ENCODE measurements at places on chromosomes 5 and 9. TPM values are rescaled to one million over a fixed set of nuclear protein-coding genes. Genes with fewer than 3 reads are reported as not detected.

- no peak for DNase-seq
These were observed 30.4 kb downstream of the FSTL4 start for GRCh38 chr5:133581918-133582317.

DNA sequence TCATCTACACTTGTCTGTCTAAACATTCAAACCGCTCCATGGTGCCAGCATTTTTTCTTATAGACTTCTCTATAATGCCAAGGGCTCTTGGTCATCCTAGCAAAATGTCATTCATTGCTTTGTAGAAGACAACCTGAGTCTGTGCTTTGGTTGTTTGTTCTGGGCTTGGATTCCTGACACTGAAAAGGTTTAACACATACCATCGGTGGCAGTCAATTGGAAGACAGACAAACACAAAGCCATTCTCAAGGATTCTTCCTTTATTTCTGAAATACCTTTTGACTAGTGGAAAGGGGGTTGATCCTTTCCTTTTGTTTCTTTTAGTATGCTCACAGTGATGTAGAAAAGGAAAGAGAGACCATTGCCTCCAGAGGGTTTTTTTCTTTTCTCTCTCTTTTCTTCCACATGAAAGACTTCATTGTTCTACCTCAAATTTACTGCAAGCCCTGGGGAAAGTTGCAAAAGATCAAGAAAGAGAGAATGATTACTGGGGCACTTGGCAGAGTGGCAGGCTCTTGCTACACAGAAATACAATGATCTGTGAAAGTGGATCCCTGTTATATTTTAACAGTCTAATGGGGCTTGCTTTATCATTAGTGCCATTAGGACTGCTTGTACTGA lies 66.4 kb upstream of the TMC1 start:
- DNase-seq = no peak

DNA sequence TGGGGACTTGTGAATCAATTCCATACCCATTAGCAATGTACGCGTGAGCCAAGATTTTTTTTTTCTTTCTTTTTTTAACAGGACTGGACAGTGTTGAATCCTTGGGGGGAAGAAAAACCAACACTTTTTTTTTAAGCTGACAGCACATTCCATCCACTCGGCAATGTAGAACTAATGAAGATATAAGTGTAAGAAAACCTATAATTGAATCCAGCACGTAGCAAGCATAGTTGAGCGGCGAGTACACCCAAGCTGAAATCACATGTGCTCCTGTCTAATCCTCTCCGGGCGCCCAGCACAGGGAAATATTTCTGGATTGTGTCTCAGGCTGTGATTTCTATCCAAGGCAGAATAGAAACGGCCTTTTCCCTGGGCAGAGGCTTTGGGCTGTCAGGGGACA lies 118.2 kb downstream of the BOD1 start:
- no peak for DNase-seq

DNA sequence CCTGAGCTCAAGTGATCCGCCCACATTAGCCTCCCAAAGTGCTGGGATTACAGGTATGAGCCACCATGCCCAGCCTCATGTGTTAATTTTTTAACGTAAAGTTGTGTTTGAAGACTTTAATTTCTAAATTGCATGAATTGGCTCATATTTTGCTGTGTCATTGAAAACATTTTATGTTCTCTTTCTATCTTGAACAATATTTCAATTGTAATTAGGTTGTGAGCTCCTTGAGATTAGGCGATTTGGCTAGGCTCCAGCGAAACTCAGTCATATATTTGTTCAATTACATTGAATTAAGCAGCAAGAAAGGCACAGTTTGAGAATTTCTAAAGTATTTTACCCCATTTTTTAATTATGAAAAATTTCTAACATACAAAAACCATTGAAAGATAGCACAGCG lies 34.0 kb downstream of the GAPVD1 start:
- no peak for DNase-seq

DNA sequence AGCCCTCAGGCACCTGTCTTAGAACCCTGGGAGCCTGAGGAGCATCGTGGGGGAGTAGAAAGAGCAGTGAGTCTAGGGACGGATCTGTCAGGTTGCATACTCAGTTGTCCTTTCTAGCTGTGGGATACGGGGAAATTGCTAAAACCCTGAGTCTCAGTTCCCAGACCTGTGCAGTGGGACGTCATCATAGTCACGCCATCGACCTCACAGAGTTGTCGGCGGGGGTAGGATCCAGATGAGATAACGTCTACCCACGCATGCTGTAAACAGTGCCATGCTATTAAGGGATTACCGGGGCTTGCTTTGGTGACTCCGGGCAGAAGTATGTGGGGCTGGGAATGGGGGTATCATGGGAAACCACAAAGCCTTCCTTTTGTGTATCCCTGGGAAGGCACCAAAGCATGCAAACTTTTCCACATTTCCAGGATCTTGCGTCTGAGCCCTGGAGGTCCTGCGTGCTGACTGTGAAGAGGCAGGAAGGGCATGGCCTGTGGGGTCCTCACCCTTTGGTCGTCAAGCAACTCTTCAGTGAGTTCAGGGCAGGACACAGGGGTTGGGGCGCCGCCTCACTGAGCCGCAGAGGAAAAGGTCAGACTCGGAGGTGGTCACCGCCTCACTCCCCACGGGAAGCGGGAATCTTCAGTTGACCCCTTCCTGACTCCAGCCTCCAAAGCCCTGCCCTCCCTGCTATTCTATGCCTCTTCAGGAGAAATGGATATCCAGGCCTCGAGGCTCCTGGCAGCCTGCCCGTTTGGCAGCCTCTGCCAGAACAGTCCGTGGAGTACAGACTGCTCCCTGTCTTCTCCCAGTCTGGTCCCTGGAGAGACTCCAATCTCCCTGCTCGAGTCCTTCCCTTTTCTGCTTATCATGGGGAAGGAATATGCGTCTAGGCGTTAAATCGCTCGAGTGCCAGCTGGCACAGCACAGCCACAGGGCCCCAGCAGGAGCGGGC lies 186.8 kb upstream of the KLF9 start:
- DNase-seq = no peak

ANKRD31 gene
- 0.56 TPM for total RNA-seq

CCDC180 gene
- total RNA-seq = 1.1 TPM

All from activated T-cell treated with anti-CD3 and anti-CD28 coated beads, Interleukin-2, amount 50 U/mL, for 4 hours (primary cell).